ENCODE measurements at places on chromosomes 5 and 9. TPM values are rescaled to one million over a fixed set of nuclear protein-coding genes. Genes with fewer than 3 reads are reported as not detected.

The MYORG gene
- total RNA-seq = 63.4 TPM

The TOR4A gene
- total RNA-seq = 45.3 TPM

GRCh38 chr5:7902666-7903625 lies 34.0 kb downstream of the MTRR start:
- no peak for DNase-seq

- DNase-seq = no peak
Observed at GRCh38 chr5:134976841-134977240, 9.1 kb downstream of the CATSPER3 start.

GRCh38 chr9:136119883-136120393 lies 1.3 kb upstream of the TMEM250 start:
- DNase-seq = peak; percentile 66

- DNase-seq = no peak
Observed at GRCh38 chr9:83242066-83242465, 179.1 kb upstream of the RASEF start.

- no peak for DNase-seq
Observed at GRCh38 chr5:117095346-117096332, 521.0 kb upstream of the SEMA6A start.

- no peak for DNase-seq
Observed at GRCh38 chr9:98575379-98576346, 133.1 kb downstream of the GABBR2 start.

- no peak for DNase-seq
Observed at GRCh38 chr5:173454736-173455598, 126.8 kb upstream of the STC2 start.

The ANGPTL2 gene
- 11.6 TPM for total RNA-seq

The NOL8 gene
- total RNA-seq = 25.6 TPM

- no peak for DNase-seq
Observed at GRCh38 chr5:32690153-32690552, 21.0 kb upstream of the NPR3 start.

The OMD gene
- 1.8 TPM for total RNA-seq

DNA sequence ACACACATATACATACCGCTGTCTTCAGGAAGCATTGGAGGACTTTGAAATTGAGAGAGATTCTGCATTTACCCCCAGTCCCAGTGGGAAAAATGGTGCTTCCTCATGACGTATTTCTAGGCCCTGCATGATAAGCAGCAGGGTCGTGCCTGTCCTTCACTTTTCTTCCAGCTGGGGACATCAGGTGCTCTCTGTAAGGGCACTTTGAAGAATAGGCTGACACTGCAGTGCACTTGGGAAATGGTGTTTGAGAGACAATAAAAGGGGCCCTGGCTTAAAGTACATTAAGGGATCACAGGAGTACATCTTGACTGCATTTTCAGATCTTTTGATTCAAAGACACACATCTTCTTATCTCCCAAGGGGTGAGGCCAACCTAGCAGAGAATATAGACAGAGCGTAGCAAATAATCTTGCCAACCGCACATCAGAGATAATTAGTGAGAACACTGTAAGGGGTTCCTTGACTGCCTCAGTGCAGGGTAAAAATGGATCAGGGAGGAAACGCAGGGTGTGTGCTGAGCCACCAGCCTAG lies 437.9 kb downstream of the CSNK1G3 start:
- DNase-seq = no peak

DNA sequence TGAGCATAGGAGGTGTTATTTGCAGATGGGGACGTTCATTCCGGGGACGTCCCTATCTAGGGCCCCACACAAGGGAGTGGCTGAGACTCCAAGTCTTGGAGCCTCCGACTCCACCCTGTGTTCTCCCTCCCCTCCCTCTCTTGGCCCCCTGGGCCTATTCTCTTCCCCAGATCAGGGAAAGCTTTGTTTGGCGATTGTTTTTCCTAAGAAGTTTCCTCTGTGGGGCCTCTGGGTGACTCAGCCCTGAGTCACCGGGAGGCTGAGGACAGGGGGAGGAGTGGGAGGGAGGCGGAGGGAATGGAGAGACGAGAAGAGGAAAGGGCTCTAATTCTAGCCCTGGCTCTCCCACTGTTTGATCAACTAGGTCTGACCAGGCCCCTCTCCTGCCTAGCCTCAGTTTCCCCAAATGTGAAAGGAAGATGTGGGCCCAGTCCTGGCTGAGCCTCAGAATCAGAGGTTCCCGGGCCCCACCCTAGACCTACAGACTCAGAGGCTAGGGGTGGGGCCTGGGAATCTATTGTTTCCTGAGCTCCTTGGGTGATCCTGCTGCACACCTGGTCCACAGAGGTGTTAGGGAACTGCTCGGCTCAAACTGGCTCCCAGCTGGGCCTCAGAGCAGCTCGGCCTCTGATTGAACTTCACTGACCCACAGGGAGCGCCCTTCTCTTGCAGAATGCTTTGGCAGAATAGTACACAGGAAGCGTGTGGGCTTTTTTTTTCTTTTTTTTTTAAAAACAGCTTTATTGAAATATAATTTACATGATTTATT lies 19.2 kb downstream of the GSN start:
- DNase-seq = peak; percentile 82

The C7 gene
- total RNA-seq = 9.2 TPM

DNA sequence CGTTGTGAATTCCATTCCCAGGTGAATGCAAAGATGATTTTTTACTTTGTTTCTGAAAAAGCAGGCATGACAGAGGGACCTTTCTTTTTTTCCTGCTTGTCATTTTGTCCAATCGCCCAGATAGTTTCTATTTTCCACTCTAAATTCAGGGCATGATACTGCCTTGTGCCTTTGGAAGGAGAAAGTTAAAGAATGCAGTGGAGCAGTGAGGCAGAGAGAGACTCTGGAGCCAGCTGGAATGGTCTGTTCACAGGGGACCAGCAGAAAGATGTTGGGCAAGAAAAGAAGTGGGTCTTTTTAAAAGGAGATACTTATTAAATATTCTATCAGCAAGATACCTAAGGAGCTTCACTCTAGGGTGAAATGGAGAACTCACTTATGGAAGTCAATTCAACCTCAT lies 532.3 kb downstream of the BRINP1 start:
- no peak for DNase-seq

DNA sequence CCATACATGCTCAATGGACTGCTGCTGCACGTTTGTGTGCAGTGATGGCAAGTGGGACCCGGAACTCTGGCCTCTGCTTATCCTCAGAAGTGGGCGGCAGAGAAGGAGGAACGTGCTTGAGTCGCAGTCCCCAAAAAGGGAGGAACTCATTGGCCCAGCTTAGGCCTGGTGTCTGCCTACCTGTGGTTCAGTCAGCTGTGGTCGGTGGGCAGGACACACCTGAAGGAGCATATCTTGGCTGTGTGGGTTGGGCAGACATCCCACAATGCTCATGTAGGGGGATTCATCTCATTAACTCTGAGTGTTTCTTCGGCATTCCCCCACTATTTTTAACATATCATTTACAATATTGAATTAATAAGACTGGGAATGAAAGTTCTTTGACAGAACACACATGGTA lies 122.9 kb upstream of the IL12B start:
- DNase-seq = no peak

DNA sequence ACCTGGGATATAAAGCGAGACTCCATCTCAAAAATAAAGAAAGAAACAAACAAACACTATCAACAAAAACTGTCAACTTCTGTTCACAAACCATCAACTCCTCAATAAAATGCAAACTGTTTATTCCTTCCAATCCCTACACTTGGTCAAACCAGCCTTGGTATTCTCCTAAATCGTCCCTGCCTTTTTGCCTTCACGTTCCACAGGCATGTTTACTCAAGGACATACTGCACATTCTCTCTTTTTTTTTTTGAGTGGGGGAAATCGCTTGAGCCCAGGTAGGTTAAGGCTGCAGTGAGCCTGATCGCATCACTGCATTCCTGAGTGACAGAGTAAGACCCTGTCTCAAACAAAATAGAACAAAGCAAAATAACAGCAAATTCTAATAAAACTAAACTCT lies 13.0 kb downstream of the UBAP2 start:
- DNase-seq = no peak

DNA sequence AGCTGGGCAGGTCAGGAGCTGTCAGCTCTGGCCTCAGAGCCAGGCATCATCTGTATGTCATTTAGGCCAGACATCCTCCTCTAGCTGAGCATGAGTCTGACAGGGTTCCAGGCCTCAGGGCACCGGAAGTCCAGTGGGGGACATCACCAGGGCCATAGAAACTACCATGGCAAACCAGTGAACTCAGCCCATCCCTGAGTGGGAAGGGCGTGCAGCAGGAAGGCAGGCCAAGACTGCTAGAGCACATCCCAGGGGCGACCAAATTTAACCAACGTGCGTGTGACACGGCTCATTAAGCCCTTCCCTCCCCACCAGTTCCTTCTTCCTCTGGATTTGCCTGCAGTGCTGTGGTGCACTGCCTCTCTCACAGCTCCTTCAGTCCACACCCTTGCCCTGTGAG lies 75.9 kb downstream of the COL27A1 start:
- DNase-seq = no peak

The HBEGF gene
- 13.1 TPM for total RNA-seq

The CLK4 gene
- total RNA-seq = 28.5 TPM

The CCL27 gene
- not detected for total RNA-seq

The GOLM1 gene
- 333 TPM for total RNA-seq

The C5orf46 gene
- total RNA-seq = not detected

DNA sequence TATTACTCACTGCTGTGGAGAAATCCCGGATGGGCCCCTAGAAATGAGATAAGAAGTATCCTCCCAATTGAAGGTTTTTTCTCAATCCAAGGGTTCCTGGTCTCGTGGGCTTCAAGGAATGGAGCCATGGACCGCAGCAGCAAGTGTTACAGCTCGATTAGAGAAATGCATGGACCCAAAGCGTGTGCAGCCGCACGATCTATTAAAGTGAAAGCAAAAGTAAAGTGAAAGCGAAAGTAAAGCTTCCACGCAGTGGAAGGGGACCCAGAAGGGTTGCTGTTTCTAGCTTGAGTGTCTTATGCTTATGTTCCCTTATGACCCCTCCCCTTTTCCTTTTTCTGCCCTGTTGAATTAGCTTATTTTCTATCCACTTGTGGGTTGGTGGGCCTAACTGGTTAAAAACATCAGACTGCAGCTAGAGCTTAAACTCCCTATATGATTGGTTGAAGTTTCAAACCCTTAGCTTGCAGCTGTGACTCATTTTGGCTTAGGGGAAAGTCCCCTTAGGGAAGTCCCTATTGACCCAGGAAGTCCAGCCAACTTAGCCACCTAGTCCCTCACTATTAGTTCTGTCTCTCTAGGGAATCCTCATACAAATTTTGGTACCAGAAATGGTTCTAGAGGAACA lies 1111.8 kb downstream of the TAF11L14 start:
- DNase-seq = peak; percentile 37

The CDC25C gene
- total RNA-seq = 4.1 TPM

GRCh38 chr9:119036969-119037368 lies 332.3 kb downstream of the BRINP1 start:
- DNase-seq = no peak

DNA sequence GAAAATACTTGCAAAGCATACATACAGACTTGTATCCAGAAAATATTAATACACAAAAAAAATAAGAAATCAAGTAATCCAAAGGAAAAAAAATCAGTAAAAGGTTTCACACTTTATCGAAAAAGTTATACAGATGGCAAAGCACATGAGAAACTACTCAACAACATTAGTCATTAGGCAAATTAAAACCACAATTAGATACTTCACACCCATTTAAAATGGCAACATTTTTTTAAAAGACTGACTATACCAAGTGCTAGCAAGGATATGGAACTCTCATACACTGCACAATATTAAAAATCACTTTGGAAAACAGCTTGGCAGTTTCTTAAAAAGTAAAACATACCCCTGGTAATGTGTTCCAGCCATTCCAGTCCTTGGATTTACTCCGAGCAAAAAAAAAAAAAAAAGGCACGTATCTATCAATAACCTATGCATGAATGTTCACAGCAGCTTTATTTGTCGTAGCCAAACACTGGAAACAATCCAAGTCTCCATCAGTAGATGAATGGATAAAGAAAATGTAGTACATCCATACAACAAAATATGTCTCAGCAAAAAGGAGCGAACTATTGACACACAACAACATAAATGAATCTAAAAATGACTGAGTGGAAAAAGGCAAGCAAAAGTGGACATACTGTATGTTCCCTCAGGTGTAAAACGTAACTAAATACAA lies 66.0 kb downstream of the GNAQ start:
- no peak for DNase-seq

DNA sequence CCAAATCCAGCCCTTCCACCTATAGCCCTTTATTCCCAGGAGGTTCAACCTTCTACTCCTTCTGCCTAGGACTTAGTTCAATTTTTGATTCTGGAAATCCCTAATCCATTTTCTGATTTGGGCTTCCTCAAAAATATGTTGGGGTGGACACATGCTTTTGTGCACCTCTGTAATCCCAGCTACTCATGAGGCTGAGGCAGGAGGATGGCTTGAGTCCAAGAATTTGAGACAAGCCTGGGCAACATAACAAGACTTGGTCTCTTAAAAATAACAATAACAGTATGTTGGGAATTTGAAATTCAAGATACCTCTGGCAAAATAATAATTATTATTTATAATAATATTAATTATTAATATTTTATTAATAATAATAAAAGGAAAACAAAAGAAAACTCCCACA lies 188.7 kb upstream of the TLE4 start:
- no peak for DNase-seq

DNA sequence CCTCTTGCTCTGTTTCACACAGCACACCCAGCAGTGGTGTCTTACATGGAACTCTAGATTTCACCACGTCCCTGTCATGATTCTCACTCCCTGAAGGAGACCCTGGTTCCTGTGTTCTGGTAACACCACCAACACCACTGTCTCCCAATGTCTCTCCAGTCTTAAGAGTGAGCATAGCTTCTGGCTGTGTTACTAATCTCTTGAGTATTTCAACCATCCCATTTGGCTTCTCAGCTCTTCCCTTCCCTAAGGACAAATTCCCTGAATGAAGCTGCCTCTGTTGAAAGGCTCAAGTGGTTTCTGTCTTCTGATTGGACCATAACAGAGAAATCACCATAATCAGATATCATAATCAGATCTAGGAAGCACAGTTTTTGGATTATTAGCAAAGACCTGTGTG lies 311.8 kb downstream of the DNAH5 start:
- DNase-seq = no peak

DNA sequence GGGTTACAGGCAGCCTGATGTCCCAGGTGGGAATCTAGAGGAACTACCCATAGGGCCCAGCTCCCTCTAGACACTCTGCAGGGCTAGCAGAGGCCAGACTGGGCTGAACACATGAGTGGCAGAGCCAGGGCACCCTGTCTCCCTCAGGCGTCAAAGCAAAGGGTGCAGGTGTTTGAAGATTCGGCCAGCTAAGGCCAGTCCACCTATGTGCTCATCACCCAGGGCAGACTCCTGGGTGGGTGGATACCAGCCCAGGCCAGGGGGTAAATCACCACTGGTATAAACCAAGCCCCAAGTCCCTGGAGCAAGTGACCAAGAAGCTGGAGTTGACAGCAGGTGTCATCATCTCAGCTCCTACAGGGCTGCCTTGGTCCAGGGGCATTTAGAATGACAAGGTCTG lies 3.4 kb downstream of the CCDC180 start:
- no peak for DNase-seq

- DNase-seq = no peak
Observed at GRCh38 chr5:139569270-139569955, 8.3 kb downstream of the UBE2D2 start.

GRCh38 chr5:69013481-69013880 lies 80.3 kb upstream of the SLC30A5 start:
- no peak for DNase-seq
